GDM1 (cell line): ENCODE measurements at places on chromosomes 6 and 20.

- no peak for DNase-seq
Observed at GRCh38 chr6:94401311-94401710, 982.0 kb upstream of the EPHA7 start.

DNA sequence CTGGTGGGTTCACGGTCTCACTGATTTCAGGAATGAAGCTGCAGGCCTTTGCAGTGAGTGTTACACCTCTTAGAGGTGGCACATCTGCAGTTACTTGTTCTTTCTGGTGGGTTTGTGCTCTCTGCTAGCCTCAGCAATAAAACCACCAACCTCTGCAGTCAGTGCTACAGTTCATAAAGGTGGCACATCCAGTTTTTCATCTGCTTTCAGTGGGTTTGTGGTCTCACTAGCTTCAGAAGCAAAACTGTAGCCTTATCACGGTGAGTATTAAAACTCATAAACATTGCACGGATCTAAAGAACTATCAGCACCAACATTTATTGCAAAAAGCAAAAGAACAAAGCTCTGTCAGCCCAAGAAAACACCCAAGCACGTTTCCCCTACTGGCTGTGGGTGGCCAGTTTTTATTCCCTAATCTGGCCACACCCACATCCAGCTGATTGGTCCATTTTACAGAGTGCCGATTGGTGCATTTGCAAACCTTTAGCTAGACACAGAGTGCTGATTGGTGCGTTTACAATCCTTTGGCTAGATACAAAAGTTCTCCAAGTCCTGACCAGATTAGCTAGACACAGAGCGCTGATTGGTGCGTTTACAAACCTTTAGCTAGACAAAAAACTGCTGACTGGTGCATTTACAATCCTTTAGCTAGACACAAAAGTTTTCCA is 3.4 kb upstream of the TMEM14C start:
- no peak for DNase-seq

DNA sequence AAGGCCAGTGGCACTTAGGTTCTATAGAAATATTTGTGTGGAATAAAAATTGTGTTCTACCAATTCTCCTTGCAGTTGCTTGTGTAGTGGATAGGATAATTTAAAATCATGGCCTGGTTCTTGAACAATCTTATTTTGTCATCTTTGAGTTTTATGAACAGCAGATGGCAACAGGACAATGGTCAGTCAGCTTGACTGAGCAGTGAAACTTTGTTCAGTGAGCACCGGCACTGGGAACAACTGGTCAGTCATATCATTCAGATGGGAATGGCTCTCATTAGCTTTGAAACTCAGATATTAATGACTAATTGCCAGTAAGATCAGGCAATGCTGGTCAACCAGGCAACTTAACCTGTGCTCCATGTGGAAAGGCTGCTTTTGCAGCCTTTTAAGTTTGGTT is 129.2 kb downstream of the BCKDHB start:
- no peak for DNase-seq

GRCh38 chr6:116764961-116765841 is at the start of gene FAM162B:
Gene FAM162B (minus strand): TSS chr6:116765719. CDS start chr6:116765576, 143 bp downstream.
- DNase-seq, result no peak

DNA sequence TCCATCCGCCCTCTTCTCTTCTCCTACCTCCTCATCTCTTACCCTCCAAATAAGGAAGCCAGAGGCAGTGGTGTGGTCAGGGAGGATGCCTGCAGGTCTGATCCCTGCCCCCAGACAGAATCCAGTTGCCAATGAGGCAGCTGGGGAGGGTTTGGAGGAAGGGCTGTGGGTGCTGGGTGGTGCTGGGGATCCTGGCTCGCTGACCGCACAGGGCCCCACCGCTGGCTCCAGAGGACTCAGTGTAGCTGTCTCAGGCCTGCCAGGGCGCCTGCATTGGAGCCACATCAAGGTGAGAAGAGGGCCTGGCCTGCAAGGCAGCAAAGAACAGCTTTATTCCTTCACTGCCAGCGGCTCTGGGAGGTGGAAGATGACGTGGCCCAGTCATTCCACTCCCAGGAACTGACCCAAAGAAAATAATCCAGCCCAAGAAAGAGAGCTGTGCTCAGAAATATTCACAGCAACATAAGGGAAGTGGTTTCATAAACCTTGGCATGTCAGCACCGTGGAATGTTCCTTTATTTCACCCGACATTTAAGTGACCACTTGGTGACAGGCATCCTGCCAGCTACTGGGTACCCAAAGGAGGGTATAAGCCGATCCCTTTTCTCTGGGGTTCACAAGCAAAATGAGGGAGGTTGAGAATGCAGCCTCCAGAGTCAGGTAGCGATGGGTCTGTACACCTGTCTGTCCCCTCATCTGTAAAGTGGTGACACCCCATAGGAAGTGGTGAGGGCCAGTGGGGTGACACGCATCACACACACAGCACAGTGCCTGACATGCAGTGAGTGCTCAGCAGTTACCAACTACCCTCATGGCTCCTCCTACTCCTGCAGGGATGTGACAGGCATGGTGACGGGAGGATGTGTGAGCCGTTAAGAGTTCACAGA is 125.1 kb downstream of the SNX5 start:
- no peak for DNase-seq

DNA sequence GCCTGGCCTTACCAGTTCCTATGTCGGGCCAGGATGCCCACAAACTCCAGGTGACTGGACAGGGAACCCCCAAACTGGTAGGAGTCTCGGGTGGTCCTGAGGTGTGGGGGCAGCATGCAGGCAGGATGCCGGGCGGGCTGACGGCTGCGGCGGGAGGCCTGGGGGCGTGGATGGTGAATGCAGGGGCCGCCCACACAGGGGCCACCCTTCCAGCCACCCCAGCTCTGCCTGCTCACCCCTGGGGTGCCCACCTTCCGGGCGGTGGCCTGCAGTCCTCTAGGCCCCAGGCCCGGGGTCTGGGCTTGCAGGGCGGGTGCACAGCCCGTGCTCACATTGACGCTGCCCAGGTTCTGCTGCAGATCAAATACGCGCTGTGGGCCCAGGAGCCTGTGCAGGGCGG is 8.4 kb downstream of the ADRM1 start:
- no peak for DNase-seq

DNA sequence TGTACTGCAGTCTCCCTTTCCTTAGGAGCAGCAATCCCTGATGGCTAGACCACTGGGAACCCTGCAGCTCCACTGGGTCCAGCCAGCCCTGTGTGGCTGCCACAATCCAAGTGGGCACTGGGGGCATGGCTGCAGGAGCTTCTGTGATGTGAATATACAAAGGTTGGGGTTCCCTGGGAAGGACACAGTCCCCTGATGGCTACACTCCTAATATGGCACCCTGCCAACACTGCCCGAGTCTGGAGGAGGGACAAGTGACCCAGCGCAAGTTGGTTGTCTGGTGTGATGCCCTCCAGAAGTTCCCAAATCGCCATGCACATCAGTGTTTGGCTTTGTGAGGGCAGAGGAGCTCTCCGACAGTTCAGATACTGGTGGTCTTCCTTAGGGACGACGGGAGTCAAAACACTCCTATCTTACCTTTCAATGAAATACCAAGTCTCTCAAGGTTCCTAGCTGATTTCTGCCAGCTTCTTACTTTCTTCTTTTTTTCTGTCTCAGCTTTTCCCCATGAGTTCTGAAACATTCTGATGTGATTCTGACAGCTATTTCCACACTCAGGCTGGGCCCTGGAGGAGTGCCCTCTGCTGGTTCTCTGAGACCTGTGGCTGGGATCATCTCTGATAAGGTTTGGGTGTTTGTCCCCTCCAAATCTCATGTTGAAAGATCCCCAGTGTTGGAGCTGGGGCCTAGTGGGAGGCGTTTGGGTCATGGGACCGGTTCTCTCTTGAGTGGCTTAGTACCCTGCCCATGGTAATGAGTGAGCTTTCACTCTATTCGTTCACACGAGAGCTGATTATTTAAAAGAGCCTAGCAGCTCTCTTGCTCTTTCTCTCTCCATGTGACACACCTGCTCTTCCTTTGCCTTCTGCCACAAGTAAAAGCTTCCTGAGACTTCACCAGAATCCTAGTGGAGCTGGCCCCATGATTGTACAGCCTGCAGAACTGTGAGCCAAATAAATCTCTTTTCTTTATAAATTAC is 15.5 kb upstream of the ZFP57 start:
- no peak for DNase-seq

DNA sequence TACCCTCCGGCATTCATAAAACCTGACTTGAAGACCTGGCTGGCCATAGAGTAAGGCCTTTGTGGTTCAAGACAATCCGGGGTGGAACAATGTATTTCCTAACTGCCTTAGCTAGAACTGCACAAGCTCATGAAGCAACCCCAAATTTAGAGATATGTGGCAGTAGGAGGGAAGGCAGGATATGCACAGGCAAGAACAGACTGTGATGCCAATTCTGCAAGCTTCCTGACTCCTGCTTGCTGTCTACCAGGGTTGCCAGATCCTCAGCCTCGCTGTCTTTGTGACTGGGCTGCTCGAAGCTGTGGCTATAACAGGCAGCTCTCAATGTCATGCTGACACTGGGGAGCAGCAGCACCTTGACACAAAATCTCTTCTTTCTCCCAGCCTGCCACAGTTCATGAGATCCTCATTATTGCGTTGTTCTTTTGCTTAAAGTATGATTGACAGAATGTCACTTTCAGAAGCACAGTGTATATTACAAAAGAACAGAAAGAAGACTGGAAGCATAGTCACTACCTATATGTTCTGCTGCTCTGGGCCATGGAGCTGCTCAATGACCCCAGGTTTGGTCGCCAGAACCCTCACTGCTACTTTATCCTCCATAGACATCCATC is 18.3 kb upstream of the SHLD1 start:
- DNase-seq, result no peak

- DNase-seq, result no peak
Observed at GRCh38 chr6:100426744-100427338, 37.9 kb downstream of the SIM1 start.

- no peak for DNase-seq
Observed at GRCh38 chr6:160102399-160102798, 19.2 kb upstream of the SLC22A1 start.

GRCh38 chr6:110529355-110529754 is 52.9 kb upstream of the SLC22A16 start:
- peak; percentile 78 for DNase-seq

GRCh38 chr6:130769861-130770260 is 57.3 kb upstream of the SMLR1 start:
- DNase-seq, result no peak

DNA sequence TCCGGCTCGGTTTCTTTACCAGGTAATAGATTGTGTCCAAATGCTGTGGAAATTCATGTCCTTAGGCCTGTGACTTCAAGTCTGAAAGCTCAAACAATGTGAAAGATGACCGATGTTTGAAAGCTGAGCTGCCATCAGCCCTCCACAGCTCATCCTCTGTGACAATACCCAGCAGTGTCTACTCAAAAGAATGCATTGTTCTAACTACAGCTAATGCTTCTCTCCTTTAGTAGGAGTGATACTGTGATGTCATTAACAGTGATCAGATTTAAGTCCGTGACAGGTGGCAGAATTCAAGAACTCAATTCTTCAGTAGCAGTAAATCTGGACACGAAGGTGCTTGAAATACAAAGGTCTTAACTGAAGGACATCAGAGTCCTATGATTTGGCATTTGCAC is 97.3 kb downstream of the RCAN2 start:
- DNase-seq, result no peak

- no peak for DNase-seq
Observed at GRCh38 chr6:107102414-107102805, 12.9 kb downstream of the BEND3 start.

DNA sequence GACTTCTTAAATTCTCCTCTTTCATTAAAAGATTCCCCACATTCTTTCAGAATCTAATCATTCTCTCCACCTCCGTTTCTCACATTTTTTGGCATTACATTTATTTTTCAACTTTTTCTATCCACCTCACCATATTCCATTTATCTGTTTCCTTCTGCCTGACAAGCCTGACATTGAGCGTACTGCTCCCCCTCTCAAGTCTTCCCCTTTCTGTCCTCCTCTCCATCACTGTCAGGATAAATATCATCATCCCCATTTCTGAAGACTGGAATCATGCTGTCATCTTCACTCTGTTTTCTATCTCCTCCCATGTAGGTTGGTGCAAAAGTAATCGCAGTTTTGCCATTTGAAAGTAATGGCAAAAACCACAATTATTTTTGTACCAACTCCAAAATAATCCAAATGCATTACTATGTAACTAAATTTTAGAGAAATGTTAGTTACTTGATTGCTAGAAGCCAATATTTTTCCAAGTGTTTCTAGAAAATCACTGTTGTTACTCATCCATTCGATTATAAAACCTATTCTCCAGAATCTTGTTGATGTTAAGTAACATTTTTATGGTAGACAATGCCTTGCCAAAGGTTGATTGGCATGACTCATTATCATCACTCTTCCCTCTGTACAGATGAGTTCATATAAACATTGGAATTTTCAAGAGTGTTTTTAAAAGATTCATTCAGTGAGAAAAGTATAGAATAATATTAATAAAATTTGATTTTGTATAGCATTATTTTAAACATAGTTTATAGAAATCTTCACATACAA is 292.3 kb upstream of the RNF217 start:
- DNase-seq, result no peak

DNA sequence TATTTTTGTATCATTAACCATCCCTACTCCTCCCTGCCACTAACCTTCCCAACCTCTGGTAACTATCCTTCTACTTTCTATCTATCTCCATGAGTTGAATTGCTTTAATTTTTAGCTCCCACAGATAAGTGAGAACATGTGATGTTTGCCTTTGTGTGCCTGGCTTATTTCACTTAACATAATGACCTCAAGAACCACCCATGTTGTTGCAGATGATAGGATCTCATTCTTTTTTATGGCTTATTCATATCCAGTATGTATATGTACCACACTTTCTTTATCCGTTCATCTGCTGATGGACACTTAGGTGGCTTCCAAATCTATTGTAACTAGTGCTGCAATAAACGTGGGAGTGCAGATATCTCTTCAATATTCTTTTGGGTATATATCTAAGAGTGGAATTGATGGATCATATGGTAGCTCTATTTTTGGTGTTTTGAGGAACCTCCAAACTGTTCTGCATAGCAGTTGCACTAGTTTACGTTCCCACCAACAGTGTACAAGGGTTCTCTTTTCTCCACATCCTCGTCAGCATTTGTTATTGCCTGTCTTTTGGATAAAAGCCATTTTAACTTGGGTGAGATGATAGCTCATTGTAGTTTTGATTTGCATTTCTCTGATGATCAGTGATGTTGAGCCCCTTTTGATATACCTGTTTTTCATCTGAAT is 201.4 kb downstream of the ARHGAP18 start:
- DNase-seq, result no peak

- DNase-seq, result peak; percentile 95
Observed at GRCh38 chr6:159819932-159820640, 20.0 kb downstream of the PNLDC1 start.

DNA sequence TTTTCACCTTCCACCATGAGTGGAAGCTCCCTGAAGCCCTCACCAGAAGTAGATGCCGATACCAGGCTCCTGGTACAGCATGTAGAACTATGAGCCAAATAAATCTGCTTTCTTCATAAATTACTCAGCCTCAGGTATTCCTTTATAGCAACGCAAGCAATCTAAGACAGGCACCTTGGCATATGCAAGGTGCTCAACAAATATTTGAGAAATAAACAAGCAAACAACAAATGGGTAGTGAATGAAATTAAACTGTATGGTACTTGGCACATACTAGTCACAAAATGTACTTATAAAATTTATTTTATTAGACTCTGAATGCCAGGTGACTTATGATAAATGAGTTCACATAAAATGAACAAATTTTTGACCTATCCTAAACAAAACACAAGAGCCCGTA is 220.3 kb downstream of the MAFB start:
- no peak for DNase-seq

- no peak for DNase-seq
Observed at GRCh38 chr20:12161734-12162133, 244.0 kb downstream of the BTBD3 start.
